AML-193 (cell line): ENCODE measurements at places on chromosomes 1 and 21.

DNA sequence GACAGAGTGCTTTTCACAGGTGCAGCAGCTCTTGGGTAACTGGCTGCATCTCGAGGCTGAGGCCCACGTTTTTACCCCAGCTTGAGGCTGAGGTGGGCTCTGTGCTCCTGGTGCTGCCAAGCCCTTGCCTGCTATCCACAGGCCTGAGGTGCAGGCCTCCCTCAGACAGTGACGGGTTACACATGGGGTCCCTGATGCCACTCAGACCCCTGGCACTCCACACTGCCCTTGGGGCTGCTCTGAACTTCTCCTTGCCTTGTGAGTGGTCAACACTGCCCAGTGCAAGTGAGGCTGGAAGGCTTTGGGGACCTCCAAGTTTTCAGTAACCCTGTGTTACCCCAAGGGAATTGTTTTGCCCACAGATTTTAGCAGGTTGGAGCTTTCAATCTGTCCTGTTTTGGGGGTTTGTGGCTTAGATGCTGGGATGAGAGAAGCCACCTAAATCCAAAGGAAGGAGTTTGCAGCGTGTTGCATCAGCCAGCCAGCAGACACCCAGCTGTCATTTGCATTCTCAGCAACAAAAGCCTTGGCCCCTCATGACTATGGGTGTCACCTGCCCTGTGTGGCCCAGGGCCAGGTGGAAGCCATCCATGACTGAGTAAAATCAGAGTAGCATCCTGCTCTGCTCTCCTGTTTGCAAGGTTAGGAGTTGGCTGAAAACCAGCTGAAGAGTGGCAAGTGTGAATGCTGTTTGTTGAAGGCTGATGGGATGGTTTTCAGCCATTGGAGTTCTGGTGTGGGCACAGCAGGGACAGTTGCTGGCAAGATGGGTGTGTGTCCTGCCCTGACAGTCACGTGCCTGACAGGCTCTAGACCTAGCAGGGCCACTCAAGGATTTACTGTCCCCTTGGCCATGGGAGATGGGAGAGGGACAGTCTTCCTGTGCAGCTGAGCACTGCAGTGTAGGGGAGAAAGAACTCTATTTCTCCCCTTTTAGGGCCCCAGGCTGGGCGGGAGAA lies 3.2 kb downstream of the RNF187 start:
- no peak for DNase-seq

GRCh38 chr21:19547951-19548840 lies 1144.6 kb upstream of the TMPRSS15 start:
- DNase-seq, result no peak

- DNase-seq, result no peak
Observed at GRCh38 chr1:234953655-234954405, 174.8 kb downstream of the TOMM20 start.

DNA sequence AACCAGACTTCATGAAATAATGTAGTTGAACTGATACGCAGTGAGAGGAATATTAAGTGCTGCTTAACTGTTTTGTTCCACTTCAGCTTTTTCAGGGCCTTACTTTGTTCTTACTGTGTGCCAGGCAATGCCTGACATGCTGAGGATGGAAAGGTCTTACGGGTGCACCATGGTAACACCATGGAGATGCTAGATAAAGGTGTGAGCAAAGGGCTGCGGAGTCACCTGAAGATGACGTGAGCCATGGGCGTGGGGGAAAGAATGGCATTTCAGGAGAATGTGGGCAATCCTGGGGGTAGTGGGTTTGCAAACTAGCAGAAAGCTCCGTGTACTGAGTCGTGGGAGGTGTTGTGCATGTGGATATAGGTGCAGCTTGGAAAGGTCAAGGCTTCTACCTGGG lies 27.3 kb downstream of the MAN1C1 start:
- DNase-seq, result no peak

DNA sequence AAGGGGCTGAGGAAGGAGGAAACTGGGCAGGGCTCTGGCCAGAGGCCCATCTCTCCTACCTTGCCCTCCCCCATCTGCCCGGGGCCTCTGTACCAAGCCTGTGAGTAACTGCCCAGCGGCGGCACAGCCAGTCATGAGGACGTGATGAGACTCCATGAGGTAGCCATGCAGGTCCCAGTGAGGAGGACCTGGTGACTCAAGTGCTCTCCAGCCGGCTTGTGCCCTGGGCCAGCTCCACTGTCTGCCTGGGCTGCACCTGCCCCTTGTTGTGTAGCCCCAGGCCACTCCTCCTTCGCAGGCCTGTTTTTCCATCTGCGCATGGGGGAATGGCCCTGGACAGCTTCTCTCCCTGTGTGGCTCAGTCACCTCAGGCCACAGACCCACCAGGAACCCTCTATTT lies 42.0 kb upstream of the PADI1 start:
- DNase-seq, result no peak

DNA sequence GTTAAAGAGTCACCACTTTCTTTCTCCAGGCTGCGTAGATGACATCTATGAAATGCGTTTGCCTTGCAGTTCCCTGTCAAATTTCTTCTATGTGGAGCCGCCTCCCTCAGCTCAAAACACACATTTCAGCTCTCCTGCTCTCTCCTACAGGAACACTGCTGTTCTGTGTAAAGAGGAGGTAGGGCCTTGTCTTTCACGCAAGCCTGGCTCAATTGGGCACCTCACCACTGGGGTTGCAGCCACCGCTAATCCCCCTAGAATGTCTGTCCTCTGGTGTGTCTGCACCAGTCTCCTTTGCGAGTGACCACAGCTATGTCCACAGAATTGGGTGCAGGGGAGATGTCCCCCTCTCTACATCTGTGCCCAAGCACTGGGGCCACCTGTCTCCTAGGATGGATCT lies 31.8 kb upstream of the CFHR4 start:
- DNase-seq, result no peak

GRCh38 chr1:217117973-217118465 lies 394.8 kb upstream of the ESRRG start:
- DNase-seq, result no peak

DNA sequence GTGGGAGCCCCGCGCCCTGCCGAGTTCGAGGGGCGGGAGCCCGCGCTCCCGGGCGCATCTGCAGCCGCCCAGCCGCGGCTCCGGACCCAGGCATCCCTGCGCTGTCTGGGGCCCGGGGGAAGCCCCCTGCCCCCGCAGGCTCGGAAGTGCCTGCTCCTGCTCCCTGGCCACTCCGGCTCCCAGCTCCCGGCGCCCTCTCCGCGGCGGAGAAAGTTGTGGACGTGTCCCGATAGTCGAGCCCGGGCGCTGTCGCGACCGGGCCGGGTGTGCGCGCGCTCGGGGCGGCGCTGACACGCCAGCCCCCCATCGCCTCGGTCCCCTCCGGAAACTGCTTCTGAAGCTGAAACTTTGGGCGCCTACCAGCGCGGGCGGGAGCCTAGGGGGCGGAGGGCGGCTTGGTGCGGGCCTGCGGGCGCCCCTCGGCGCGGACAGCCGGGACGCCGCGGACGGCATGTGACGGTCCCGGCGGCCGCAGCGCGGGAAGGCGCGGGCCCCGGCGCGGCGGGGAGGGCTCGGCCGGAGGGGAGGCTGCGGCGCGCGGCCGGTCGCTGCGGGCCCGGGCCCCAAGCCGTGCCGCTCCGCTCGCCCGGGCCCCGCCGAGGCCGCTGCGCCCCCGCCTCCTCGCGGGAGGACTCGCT lies 515 bp downstream of the MAN1C1 start:
- DNase-seq, result no peak

DNA sequence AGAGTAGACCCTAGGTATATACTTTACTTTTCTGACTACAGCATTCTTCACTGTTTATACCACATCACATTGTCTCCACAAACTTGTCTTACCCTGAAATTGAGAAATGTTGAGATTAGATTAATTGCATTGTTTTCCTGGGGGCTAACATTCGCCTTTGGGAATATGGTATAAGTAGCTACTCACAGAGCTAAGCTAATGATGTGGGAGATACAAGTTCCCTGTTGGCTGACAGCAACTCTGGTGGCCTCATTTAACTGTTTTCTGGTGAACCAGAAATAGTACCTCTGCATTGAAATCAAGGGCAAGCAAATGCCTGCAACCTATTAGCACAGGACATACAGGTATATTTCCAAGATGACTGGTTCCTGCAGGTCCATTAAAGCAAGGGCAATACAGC lies 13.2 kb upstream of the VCAM1 start:
- DNase-seq, result no peak

- DNase-seq, result no peak
Observed at GRCh38 chr1:59672851-59673572, 141.7 kb upstream of the HOOK1 start.

GRCh38 chr1:182337736-182338571 lies 53.6 kb downstream of the GLUL start:
- DNase-seq, result no peak
